ENCODE measurements at places on chromosomes 1 and 21. TPM values are rescaled to one million over a fixed set of nuclear protein-coding genes. Genes with fewer than 3 reads are reported as not detected.

The TP73 gene
- 8.8 TPM for total RNA-seq

The GJB4 gene
- 41.4 TPM for total RNA-seq

- H3K27me3 ChIP-seq: peaks cover 84% of the 10 kb centered on the region
- no peak for DNase-seq
- no peaks in the 10 kb centered on the region for H3K36me3 ChIP-seq
- no peak overlapping the region for H3K27ac ChIP-seq
These were observed 14.4 kb downstream of the HLX start for GRCh38 chr1:220893701-220894024.

GRCh38 chr1:89596698-89597097, 36.2 kb upstream of the LRRC8C start:
- no peaks in the 10 kb centered on the region for H3K4me1 ChIP-seq
- H3K36me3 ChIP-seq: no peaks in the 10 kb centered on the region
- no peak overlapping the region for H3K27ac ChIP-seq
- no peaks in the 10 kb centered on the region for H3K27me3 ChIP-seq

GRCh38 chr1:6144175-6144574, 35.9 kb downstream of the CHD5 start:
- peaks cover 9% of the 10 kb centered on the region for H3K4me1 ChIP-seq
- no peaks in the 10 kb centered on the region for H3K36me3 ChIP-seq
- peaks cover 41% of the 10 kb centered on the region for H3K27me3 ChIP-seq
- no peak overlapping the region for H3K27ac ChIP-seq

The SPATA45 gene
- total RNA-seq: not detected

DNA sequence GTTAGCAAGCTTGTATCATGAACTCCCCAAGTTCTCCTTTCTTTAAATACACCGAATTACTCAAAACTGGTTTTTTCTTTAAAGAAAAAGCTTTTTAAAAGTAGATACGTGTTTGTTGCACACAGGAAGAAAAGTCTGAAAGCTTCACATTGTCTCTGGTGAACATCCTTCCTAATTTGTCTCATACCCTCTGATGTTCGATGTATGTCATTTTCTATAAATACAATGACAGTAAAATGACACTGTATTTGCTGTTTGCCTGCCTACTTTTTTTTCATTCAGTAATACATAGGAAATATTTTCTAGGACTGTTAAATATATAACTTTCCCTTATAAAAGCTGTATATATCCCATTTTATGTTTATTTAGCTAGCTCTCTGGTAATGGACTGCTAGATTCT, 153.9 kb downstream of the GALNT2 start:
- no peaks in the 10 kb centered on the region for H3K27me3 ChIP-seq
- H3K36me3 ChIP-seq: no peaks in the 10 kb centered on the region
- H3K4me3 ChIP-seq: no peak overlapping the region
- no peaks in the 10 kb centered on the region for H3K4me1 ChIP-seq

DNA sequence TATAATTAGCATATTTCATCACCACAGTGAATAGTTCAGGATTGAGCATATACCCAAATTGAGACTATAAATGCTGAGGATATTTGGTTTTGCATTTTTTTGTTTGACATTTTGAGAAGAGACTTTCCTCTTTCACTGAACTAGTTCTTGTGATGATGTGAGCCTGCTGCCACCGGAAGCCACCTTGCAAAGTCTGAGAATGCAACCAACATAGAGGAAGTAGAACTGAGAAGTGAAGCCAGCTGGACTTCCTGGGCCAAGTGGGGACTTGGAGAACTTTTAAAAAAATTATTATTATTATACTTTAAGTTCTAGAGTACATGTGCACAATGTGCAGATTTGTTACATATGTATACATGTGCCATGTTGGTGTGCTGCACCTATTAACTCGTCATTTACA, 102.3 kb downstream of the RPE65 start:
- H3K4me3 ChIP-seq: no peak overlapping the region
- DNase-seq: no peak
- H3K27me3 ChIP-seq: no peaks in the 10 kb centered on the region
